NCI-H187 (cell line): ENCODE measurements at places on chromosomes 13 and 19.

GRCh38 chr13:53298396-53298795 is 269.8 kb downstream of the OLFM4 start:
- DNase-seq = no peak

- no peak for DNase-seq
Observed at GRCh38 chr13:105219651-105220050, 1315.8 kb downstream of the EFNB2 start.

- no peak for DNase-seq
Observed at GRCh38 chr19:16473875-16474392, 2.2 kb upstream of the EPS15L1 start.

DNA sequence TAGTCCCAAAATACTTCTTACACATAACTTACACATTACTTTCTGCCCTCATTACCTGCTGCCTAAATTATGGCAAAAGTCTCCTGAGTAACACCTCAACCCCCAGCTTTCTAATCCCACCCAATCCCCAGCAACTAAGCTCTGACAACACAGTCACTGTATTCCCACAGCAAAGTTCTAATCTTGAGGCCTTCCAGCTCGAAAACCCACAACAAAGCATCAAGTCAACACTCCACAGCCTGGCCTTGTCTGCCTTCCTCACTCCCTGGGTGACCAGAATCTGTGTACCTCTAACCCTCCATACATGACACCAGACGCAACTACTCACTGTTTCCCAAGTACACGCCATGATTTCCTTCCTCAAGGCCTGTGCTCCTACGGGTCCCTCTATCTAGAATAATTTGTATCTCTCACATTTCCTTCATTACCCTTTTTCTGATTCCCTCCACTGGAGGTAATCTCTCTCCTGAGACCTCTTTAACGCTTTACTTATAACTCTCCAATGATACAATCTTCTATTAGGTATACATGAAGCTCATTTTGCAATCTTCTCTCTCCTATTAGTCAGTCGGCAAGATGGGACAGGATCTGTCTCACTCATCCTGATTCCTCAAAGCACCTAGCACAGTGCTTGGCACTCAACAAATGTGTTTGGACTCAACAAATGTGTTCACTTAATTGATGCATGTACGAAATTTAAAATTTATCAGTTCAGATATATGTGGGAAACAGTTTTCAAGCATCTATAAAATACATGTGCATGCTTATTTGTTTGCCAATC is 87.6 kb upstream of the DOCK9 start:
- no peak for DNase-seq

DNA sequence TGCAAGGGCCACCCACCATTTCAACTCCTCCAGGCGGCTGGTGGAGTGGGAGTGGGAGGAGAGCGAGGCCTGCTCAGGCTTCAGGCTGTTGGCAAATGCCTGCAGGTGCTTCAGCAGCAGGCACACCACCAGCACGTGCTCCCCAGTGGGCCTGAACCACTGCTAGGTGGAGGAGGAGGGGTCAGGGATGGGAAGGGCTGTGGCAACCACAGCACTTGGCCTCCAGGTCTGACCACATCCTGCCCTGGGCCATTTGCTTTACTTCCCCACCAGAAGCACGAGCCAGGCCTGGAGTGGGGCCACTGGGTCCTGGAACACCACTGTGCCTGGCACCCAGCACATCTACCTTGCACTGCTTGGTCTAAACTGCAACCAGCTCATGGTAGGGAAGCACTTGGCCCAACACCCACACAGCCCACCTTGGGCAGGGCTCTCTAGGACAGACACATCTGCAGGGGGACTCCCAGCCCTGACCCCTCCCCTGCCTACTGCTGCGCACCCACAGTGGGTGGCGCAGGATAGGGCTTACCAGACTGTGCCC is 26.2 kb downstream of the TUBA3C start:
- no peak for DNase-seq

- no peak for DNase-seq
Observed at GRCh38 chr19:52599241-52599640, 29.2 kb downstream of the ZNF701 start.

GRCh38 chr19:17406046-17406886 is 836 bp upstream of the BST2 start:
- DNase-seq = no peak

GRCh38 chr13:77913003-77913402 is 5.6 kb downstream of the EDNRB start:
- no peak for DNase-seq
